Activated CD8-positive, alpha-beta T cell treated with anti-CD3 and anti-CD28 coated beads, Interleukin-2, amount 10 ng/mL, durations not matched to agents 7 days and 5 days (primary cell): ENCODE measurements at places on chromosomes 7 and 10. TPM values are rescaled to one million over a fixed set of nuclear protein-coding genes. Genes with fewer than 3 reads are reported as not detected.

The GPNMB gene
- total RNA-seq: 0.29 TPM

The SHTN1 gene
- not detected for total RNA-seq

The SPDYE2B gene
- total RNA-seq: not detected

The LRGUK gene
- 0.13 TPM for total RNA-seq

The DKK1 gene
- not detected for total RNA-seq

The TUBGCP2 gene
- total RNA-seq: 53.5 TPM

DNA sequence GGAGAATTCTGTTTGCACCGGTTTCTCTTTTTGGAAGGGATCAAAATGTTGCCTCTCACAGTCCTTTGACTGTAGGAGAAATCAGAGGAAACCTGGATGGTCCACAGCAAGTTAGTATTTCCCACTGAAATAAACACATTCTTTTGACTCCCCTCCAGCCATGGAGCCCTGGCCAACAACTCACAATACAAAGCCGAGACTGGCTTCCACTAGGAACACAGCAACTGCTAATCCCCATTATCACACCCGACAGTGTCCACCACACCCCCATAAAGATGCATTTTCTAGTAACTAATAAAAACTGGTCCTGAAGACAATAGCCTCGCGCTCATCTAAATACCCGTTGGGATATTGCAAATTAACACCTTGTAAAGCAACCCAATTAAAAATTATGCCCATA, 798 bp upstream of the MACROH2A2 start:
- no peak for DNase-seq

DNA sequence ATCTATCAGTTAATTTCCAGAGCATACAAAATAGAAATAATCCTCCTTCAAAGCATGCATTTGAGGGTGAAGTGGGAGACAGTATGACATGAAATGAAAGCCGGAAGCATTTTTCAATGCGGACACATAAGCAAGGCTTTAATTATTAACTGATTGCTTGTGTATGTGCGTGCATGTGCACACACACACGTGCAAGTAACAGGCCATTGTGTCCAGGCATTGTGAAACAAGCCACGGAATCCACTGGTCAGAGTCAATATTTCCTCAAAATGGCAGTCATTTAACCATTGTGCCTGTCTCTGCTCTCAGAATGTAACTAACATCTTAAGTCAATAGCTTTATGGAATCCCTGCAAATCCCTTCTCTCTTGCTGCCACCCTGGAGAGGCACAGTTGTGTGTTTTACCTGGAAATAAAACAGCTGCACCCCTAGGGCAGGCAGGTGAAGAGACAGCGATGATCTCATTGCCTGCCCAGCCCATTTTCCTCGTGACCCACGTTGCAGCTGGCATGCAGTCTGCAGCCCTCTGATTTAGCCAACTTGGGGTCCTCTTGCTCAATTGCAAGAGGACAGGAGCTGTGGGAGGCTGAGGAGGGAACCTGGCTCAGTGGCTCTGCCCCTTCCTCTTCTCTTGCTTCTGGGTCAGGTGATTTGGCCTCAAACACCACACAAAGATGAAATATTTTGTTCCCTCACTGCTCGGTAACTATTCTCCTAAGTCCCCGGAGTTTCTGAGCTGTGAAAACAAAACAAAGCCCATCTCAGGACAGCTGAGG, 500.9 kb upstream of the ZMIZ1 start:
- no peak for DNase-seq

GRCh38 chr10:10330418-10330817, 687.3 kb upstream of the CELF2 start:
- no peak for DNase-seq

- DNase-seq: no peak
Observed at GRCh38 chr10:6988654-6989053, 408.6 kb upstream of the PRKCQ start.

DNA sequence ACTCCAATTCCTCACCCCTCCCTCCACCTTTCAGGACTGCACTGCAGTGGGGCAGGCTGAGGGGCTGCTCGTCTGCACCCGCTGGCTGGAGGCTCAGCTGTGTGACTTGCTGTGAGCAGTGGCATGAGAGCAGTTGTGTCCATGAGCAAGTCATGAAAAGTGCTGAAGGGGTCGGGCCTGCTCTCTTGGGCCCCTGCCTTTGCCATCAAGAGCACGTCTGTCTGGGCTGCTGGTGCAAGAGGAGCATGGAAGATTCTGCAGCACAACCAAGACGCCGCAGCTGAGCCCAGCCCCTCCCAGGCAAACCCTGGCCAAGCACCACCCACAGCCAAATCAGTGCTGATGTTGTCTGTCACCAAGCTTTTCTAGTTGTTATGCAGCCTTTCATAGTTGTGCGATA, 284.3 kb downstream of the TCERG1L start:
- DNase-seq: no peak

- DNase-seq: no peak
Observed at GRCh38 chr10:97759946-97760345, 11.9 kb downstream of the SFRP5 start.

GRCh38 chr10:130360826-130361311, 224.7 kb downstream of the GLRX3 start:
- no peak for DNase-seq

DNA sequence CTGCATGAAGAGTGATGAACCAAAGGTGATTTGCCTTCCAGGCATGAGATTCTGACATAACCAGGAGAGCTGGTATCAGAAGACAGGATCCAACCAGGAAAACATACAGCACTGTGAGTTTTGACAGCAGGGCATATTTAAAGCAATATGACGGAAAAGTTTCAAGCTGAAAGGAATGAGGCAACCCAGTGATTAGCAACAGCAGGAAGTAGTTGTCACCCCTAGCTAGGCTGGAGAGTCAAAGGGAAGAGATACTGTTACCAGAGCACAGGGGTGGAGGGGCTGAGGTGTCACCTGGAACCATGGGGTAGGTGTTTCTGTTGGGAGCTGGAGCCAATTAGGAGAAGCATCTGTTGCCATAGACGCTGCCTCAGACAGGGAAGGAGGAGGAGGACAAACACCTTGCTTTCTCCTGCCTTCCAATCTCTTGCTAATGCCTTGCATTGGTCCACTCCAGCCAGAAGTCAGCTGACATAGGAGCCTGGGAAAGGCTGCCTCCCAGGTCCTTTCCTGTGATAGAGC, 125.4 kb upstream of the SORCS3 start:
- DNase-seq: no peak

DNA sequence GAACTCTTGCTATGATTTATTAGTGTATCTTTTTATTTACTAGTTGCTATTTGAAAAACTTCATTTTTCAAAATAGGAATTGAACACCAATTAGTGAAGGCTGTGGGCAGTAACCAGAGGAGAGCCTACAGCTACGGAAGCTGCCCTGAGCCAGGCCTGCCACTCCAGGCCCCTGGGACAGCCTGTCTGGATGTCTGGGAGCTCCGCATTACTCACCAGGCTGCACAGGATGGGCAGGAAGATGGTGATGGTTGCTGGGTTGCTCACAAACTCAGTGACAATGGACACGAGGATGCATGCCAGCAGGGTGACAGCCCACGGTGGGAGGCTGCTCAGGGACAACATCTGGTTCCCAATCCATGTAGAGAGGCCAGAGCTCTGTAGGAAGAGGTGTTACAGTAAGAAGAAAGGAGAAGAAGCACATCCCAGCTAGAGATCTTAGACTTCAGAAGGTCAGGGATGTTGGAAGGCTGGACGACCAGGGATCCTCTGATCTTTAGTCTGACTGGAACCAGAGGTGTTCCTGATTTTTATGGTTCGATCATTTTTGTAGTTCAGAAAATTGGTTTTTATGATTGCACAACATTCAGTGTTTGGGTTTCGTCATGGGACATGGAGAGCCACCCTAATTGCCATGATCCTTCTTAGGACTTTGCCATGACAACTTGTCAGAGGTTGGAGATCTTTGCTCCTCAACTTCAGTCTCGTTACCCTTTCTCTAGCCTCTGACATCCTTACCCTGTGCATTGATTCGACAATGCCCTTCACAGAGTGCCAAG, 23.2 kb downstream of the STMP1 start:
- DNase-seq: no peak

- DNase-seq: no peak
Observed at GRCh38 chr10:74924251-74924963, 98.0 kb downstream of the KAT6B start.
